ENCODE measurements at places on chromosomes 11 and 22.
A peak's percentile ranks its signal among the peaks of the same experiment; 100 is the strongest.

DNA sequence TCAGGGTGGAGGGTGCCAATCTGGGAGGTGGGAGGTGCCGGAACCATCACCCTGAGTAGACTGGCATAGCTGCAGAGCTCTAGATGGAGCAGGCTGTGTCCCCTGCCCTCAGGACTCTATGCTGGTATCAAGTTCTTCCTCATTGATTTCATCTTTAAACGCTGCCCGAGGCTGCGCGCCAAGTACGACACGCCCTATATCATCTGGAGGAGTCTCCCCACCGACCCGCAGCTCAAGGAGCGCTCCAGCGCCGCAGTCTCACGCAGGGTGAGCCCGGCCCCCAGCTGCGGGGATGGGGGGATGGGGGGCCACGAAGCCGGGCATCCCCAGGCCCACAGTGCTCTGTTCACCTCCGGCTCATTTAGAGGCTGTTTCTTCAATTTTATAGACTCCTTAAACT is 52.5 kb downstream of the GRAMD4 start:
- peak; percentile 85 for DNase-seq

DNA sequence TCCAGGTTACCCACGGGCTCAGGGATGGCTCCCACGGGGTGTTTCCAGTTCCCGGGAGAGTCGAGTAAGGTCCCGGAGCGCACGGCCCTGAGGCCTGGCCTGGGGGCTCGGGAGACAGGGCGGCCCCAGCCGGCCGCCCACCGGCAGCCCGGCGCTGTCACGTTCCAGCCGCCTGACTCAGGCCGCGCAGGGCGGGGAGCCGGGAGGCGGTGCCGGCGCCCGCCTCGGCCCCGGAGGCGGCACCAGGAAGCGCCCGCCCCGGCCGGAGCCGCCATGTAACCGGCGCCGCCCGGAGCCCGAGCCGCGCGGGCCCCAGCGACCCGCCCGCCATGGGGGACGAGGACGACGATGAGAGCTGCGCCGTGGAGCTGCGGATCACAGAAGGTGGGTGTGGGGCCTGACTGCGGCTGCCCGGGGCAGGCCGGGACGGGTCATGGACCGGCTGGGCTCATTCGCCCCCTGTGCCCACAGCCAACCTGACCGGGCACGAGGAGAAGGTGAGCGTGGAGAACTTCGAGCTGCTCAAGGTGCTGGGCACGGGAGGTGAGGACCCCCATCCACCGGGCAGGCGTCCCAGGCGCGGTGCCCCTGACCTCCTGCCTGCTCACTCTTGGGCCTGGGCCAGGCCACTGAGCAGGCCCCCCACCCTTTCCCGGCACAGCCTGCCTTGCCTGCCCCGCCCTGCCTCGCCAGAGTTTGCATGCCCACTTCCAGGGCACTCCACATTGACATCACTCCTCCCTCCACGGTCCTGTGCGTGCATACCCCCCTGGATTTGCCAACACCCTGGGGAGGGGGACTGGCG is at the start of gene RPS6KA4:
Gene RPS6KA4, plus strand, starts transcription at position 256 of the 805 bp plus-strand sequence. Its CDS starts 74 bp downstream, at position 330.
- peak; percentile 79 for DNase-seq

GRCh38 chr11:114466742-114467141 is 27.5 kb downstream of the REXO2 start:
- no peak for DNase-seq

GRCh38 chr11:64770120-64770519 is 8.2 kb downstream of the SF1 start:
- no peak for DNase-seq

- DNase-seq, result no peak
These were observed 44.3 kb upstream of the BMAL1 start for GRCh38 chr11:13233173-13233745.

DNA sequence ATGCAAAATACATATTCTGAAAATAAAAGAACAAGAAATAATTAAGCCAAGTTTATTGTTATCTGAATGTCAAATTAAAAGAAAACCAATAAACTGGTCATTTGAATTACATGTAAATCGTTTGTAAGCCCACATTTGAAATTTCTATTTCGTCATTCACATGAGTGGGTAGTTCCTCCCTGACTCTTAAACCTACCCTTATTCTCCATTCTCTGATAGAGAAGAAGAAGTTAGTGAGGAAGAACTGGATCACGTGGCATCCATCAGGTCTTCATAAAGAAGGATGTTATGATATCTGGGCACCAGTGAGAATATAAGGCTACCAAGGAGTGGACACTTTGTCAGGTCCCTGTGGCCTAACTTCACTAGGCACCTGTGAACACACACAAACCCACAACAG is 328.1 kb downstream of the OPCML start:
- DNase-seq, result no peak

DNA sequence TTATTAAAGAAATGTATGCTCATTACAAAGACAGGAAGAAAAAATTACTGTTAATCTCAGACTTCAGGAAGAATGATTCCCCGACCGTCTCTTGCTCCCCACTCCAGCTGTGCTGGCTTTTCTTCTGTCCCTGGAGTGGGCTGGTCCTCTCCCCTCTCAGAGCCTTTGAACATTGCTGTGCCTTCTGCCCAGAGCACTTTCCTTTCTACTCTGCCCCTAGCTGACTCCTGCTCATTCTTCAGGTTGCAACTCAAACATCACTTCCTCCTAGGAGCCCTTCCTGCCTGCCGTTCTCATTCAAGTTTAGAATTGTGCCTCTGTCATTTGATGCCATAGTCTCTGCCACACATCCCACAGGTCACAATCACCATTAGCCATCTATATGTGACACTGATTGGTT is 329.5 kb downstream of the MIAT start:
- DNase-seq, result peak; percentile 13

GRCh38 chr11:124740277-124740882 is 638 bp downstream of the NRGN start:
- peak; percentile 71 for DNase-seq

All from hematopoietic multipotent progenitor cell treated with erythropoietin and hydrocortisone succinate and interleukin-3 and kit ligand, for 4 days (in vitro differentiated cells).